Activated naive CD8-positive, alpha-beta T cell treated with anti-CD3 and anti-CD28 coated beads for 36 hours (primary cell): ENCODE measurements at places on chromosomes 16 and 17. TPM values are rescaled to one million over a fixed set of nuclear protein-coding genes. Genes with fewer than 3 reads are reported as not detected.
A peak's percentile ranks its signal among the peaks of the same experiment; 100 is the strongest.

DNA sequence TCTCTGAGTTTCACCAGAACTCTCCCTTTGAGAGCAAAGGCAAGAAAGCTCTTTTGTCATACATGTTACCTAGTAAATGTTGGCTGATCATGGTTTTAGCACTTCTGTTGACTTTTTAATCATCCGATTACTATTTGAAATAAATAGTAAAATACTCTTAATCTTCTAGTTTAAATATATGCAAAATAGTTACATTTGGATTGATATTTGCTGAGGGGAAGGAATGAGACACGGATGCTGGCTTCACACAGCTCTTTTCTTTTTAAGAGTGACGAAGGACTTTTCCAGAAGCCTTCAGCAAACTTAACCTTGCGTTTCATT, 9.4 kb downstream of the NFATC3 start:
- DNase-seq, result no peak
- peaks cover 19% of the 10 kb centered on the region for H3K36me3 ChIP-seq
- H3K27ac ChIP-seq, result peak overlapping the region; percentile 86
- peaks cover 82% of the 10 kb centered on the region for H3K4me1 ChIP-seq

GRCh38 chr16:6258056-6258455, 1074.6 kb upstream of the RBFOX1 start:
- H3K27ac ChIP-seq, result no peak overlapping the region
- no peaks in the 10 kb centered on the region for H3K27me3 ChIP-seq
- H3K4me1 ChIP-seq, result no peaks in the 10 kb centered on the region
- no peaks in the 10 kb centered on the region for H3K36me3 ChIP-seq
- no peak overlapping the region for H3K4me3 ChIP-seq

- H3K27ac ChIP-seq, result no peak overlapping the region
- DNase-seq, result no peak
- H3K4me1 ChIP-seq, result no peaks in the 10 kb centered on the region
- no peak overlapping the region for H3K4me3 ChIP-seq
- H3K27me3 ChIP-seq, result no peaks in the 10 kb centered on the region
Measured at GRCh38 chr17:79459003-79459655, 151.7 kb downstream of the RBFOX3 start.

GRCh38 chr16:27195941-27196595, 7.3 kb upstream of the KDM8 start:
- H3K4me3 ChIP-seq, result no peak overlapping the region
- no peaks in the 10 kb centered on the region for H3K27me3 ChIP-seq
- no peak overlapping the region for H3K27ac ChIP-seq
- DNase-seq, result no peak

- H3K27ac ChIP-seq, result no peak overlapping the region
- H3K27me3 ChIP-seq, result no peaks in the 10 kb centered on the region
- H3K36me3 ChIP-seq, result no peaks in the 10 kb centered on the region
- no peak overlapping the region for H3K4me3 ChIP-seq
Measured at GRCh38 chr16:66902648-66903543, 15.8 kb downstream of the CDH16 start.

DNA sequence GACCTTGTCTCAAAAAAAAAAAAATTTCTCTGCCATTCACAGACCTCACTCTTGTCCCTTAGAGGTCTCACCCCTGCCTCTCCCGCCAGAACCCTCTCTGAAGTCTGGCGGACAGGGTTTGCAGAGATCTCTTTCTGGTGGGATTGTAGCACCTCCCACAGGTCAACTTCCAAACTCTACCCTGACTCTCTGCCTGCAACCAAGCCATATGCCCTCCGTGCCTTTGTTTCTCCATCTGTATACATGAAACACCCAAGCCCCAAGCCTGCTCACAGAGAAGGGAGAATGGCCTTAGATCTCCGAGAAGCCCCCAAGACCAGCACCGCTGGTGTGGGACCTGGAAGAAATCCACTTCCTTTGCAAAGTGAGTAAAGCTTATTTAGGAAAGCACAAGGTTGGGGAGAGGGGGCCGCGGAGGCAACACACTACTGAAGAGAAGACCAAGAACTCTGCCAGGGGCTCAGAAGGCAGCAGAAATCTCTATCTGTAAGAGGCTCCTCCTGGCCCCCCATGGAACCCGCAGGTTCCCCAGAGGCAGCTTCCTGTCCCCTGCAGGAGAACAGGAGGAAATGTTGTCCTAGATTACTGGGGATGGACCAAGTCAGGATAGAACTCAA, 219.9 kb downstream of the C16orf78 start:
- H3K27me3 ChIP-seq, result peaks cover 7% of the 10 kb centered on the region
- peaks cover 2% of the 10 kb centered on the region for H3K4me1 ChIP-seq
- H3K27ac ChIP-seq, result no peak overlapping the region

DNA sequence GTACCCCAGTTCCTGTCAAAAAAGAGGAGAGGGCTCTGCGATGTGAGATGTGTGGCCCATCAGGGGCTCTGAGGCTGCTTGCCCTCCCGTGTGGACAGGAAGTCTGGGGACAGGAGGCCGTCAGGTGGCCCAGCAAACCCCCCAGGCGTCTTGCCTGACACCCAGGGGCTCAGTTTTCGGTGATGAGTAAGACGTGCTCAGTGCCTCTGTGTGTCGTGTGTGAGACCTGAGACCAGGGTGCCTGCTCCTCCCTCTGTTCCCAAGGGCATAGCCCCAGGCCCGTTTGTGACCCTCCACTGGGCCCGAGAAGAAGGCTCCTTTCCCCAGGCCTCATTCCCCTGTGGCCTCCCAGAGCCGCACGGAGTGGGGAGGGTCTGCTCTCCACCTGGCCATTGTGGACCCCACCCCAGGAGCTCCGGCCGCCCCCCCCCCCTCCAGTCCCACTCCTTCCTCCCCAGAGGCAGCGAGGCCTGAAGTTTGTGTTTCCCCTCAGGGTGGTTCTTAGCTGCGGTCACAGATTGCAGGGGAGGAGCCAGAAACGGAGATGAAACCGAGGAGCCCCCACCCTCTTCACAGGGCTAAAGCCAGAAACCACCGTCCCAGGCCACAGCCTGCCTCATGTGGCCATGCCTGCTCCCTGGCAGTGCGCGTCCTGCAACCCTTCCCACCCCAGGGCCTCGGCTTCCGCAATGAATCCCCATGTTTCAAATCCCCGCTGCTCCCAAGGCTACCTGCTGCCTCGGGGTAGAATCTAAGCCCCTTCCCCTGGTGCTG, 4.9 kb upstream of the ACTG1 start:
- peak overlapping the region; percentile 52 for H3K4me3 ChIP-seq
- no peak for DNase-seq
- H3K27ac ChIP-seq, result peak overlapping the region; percentile 79
- no peaks in the 10 kb centered on the region for H3K27me3 ChIP-seq
- H3K4me1 ChIP-seq, result peaks cover 14% of the 10 kb centered on the region
- H3K36me3 ChIP-seq, result no peaks in the 10 kb centered on the region

- DNase-seq, result no peak
- H3K36me3 ChIP-seq, result no peaks in the 10 kb centered on the region
- H3K4me3 ChIP-seq, result no peak overlapping the region
- peaks cover 10% of the 10 kb centered on the region for H3K27me3 ChIP-seq
Measured at GRCh38 chr17:15384142-15384787, 42.9 kb upstream of the TEKT3 start.

- H3K4me3 ChIP-seq, result peak overlapping the region; percentile 1
- DNase-seq, result peak; percentile 22
- H3K4me1 ChIP-seq, result peaks cover 14% of the 10 kb centered on the region
- no peak overlapping the region for H3K27ac ChIP-seq
Measured at GRCh38 chr16:82660075-82660645, 33.4 kb downstream of the CDH13 start.

The COG7 gene
- 14.1 TPM for total RNA-seq

The CTRL gene
- 6.2 TPM for total RNA-seq
